ENCODE measurements at places on chromosomes 1 and 21.

- DNase-seq: no peak
These were observed 95.6 kb downstream of the OLFML2B start for GRCh38 chr1:161928056-161928455.

GRCh38 chr1:184425449-184426277 is 38.8 kb downstream of the C1orf21 start:
- no peak for DNase-seq

GRCh38 chr1:199784138-199784895 is 243.2 kb upstream of the NR5A2 start:
- DNase-seq: no peak

GRCh38 chr1:84442256-84442655 is 36.8 kb upstream of the RPF1 start:
- no peak for DNase-seq

DNA sequence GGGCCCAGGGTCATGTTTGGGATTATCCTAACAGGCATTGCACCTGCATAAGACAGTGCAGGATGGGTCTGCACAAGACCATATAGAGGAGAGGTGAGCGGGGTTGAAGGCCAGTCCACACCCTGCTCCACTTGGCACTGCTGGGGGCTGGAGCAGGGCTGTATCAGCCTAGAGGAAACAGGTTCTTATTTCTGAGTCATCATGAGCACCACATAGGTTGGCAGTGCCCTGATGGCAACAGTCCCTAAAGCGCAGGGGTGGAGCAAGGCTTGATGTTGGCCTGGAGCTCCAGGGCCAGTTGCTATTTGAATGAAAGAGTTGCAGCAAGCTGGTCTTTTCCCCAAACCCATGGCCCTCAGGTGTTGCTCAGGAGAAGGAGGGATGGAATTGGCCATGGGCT is 29.8 kb upstream of the BMP8B start:
- DNase-seq: no peak

DNA sequence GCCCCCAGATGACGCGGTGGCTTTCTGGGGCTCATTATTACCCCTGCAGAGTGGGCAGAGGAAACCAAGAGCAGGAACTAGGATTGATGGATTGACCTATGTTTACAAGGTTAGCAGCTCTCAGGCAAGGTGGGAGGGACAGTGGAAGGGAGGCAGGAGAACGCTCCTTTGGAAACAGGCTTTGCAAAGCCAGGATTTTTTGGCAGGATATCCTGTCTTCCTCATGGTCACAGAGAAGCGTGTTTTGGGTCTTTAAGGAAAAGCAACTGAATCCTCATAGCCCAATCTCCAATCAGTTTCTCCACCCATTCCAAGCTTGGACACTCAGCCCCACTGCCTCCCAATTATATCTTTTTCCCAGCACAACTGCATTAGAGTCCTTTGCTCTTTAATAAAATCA is 105.6 kb upstream of the SOD1 start:
- no peak for DNase-seq

DNA sequence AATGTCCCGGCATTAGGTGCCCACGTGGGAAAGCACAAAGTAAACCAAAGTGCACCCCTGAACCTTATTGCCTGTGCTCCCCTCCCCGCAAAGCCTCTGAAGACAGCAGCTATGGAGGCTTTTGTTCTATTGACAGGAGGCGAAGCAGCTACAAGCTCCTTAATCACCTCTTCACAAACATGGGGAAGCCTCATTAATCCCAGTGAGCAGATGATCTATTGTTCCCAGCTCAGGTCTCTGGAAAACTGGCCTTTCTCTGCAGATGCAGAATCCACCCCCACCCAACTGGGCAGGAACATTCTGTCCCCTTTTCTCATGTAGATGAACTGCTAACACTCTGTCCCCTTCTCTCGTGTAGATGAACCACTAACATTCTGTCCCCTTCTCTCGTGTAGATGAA is 190.5 kb upstream of the CSF3R start:
- no peak for DNase-seq

GRCh38 chr1:96234299-96234698 is 487.3 kb upstream of the PTBP2 start:
- DNase-seq: no peak

- DNase-seq: no peak
These were observed 99.7 kb downstream of the NFIA start for GRCh38 chr1:61182049-61182448.

- DNase-seq: no peak
These were observed 98.7 kb downstream of the WDR4 start for GRCh38 chr21:42780617-42781016.

DNA sequence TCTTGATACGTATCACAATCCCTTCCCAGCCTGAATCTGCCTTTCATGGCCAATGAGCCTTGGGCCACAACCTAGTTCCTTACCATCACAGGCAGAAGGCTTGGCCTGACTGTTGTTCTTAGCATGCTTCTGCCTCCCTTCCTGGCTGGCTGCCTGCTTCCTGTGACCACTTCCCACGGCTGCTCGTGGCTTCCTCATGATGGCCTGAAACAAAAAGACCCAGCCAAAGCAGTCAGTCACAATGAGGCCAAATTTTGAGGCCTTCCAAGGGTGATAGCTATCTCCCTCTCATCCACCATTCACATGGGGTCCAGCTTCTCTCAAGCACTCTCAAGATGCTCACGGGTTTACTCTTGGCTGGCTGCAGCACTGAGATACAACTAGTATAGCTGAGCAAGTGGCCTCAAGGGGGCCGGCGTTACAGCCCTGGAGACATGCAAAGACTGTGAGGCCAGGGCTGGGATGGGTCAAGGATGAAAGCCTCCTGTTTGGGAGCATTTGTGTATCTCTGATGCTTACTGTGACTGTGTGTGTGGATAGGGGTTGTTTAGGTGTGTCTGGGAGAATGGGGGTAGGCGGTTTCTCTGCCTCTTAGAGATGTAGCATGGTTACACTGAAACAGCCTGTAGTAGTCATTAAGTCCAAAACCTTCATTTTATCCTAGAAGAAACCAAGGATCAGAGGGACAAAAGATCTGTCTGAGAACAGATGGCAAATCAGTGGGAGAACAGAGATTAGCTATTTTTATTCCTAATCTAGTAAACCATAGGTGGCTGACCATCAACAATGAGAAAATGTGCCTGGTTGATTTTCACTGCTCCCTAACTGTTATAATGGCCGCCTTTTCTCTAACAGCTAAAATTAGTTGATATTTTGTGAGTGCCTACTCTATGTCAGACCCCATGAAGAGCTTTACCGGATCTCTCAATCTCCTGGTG is 5.4 kb upstream of the TOE1 start:
- no peak for DNase-seq

DNA sequence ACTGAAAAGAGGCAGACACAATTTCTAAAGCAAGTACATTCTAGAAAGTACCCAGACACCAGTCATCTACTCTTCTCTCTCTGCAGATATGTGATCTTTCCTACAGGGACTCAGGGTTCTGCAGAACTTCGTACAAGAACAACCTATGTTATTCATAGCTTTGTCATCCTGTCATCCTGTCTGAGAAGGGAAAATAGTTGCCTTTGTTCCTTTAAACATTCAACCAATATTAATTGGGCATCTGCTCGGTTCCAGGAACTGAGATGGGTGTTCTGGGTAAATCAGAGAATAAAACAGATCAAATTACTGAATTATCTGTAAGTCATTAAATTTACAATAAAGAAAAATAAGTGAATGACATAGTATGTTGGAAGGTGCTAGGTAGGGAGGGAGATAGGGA is 504.9 kb downstream of the MATN1 start:
- no peak for DNase-seq

DNA sequence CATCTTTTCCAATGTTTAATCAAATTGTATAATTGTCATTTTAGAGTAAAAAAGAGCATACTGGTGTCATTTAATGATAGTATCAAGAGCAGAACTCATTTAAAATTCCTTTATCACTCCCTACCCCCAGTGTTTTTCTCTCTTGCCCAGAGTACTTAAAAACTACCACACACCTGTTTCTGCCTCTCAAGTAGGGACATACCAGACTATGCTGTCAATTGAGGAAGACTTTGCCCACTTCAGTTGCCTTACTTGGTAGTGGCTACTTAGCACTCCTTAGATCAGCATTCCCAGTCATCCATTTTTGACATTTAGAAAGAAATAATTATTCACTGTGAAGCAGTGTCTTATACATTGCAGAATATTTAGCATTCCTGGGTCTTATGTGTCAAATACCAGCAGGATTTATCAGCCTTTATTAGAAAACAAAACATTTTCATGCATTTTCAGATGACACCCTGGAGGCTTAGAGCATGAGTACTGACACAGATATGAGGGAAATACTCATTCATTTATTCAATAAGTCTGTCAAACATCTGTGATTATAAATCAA is 127.5 kb upstream of the RGS1 start:
- DNase-seq: no peak

GRCh38 chr1:61082311-61083012 is at the start of gene NFIA:
Gene NFIA, plus strand, starts transcription at chr1:61082561.
- DNase-seq: no peak

- DNase-seq: no peak
These were observed 30.7 kb downstream of the PTPN14 start for GRCh38 chr1:214520544-214521165.

GRCh38 chr1:26557008-26557407 is 27.4 kb downstream of the RPS6KA1 start:
- no peak for DNase-seq

- DNase-seq: no peak
These were observed 408.0 kb downstream of the DISC1 start for GRCh38 chr1:232034556-232034955.

- DNase-seq: no peak
These were observed 281.9 kb upstream of the C1orf105 start for GRCh38 chr1:172138634-172139033.

DNA sequence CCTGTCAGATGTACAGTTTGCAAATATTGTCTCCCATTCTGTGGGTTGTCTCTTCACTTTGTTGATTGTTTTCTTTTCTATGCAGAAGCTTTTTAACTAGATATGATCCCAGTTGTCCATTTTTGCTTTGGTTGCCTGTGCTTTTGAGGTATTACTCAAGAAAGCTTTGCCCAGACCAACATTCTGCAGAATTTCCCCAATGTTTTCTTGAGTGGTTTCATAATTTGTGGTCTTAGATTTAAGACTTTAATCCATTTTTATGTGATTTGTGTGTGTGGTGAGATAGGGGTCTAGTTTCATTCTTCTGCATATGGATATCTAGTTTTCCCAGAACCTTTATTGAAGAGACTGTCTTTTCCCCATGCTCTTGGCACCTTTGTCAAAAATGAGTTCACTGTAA is 116.9 kb downstream of the DUSP10 start:
- DNase-seq: no peak

GRCh38 chr1:228107636-228108035 is 1.5 kb downstream of the MRPL55 start:
- no peak for DNase-seq

- DNase-seq: no peak
These were observed 36.9 kb downstream of the UMODL1 start for GRCh38 chr21:42107881-42108553.

DNA sequence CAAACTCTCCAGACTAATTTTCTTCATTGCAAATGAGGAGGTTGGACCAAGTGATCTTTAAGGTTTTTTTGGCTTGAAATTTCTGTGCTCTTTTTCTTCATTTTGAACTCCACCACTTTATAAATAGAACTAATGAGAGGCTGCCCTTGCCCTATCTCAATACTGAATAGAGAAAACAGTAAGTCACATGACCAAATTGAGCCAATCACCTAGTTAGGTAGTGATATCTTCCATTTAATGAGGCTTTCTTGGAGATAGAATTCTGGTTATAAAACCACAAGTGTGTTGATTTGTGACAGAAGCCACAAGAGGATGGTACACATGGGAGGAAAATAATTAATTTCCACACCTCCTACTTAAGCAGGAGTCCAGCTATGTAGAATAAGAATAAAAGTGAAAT is 263.4 kb upstream of the SNX7 start:
- DNase-seq: no peak

GRCh38 chr1:94863297-94863911 is 43.2 kb downstream of the SLC44A3 start:
- no peak for DNase-seq

- DNase-seq: no peak
These were observed 73.6 kb downstream of the JMJD4 start for GRCh38 chr1:227661495-227661894.

DNA sequence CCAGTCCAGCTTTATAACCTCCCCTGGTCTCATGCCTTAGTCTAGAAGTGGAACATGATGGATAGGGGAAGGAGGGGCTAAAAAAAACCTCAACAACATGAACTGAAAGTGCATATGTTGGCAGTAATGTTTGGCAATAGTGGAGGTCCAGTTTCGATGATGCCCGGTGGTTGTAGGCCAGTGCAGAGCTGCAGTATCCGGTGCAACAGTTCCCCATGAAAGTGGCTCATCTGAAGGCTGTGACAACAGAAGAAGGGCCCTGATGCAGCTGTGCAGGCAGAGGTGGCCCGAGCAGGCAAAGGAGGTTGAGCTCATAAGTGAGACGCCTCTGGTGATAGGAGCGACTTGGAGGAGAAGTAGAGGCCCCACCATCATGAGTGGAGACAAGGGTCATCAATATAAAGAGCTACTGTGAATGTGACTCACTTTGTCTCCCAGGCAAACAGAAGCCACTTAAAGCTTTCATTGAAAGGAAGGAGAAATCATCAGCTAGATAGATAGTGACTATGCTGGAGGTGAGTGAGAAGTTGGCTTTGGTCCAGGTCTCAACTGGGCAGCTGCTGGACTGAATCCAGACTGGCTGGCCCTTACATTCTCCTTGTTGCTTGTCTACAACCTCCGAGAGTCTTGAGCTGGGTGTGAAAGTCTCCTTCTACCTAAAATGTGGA is 10.2 kb upstream of the CREG1 start:
- DNase-seq: no peak

- no peak for DNase-seq
These were observed 60.1 kb upstream of the ECE1 start for GRCh38 chr1:21350202-21350885.

DNA sequence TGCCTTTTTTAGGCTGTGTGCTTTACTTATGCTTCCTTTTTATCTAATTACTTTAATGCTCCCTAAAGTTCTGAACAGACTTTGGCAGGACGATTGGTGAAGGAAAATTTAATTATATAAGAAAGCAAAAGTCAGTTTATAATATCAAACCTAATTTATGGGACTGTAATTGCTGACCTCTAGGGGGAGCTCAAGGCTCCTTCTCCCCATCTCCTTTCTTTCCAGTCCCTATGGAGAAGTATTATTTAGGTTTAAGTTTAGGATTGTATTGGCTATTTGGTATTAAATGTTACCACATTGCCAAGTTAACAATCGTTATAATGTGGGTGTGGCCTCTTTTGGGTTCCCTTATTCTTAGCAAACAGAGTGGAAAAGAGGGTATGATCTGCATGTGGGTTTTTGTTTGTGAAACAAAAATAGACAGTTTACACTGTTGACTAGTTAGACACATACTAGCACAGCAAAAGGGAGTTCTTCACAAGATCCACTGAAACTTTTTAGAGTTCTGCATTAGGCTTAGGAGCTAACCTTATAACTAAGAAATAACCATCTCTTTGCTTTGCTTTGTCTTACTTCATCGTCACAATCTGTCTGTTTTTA is 48.2 kb upstream of the TNFSF4 start:
- DNase-seq: no peak

DNA sequence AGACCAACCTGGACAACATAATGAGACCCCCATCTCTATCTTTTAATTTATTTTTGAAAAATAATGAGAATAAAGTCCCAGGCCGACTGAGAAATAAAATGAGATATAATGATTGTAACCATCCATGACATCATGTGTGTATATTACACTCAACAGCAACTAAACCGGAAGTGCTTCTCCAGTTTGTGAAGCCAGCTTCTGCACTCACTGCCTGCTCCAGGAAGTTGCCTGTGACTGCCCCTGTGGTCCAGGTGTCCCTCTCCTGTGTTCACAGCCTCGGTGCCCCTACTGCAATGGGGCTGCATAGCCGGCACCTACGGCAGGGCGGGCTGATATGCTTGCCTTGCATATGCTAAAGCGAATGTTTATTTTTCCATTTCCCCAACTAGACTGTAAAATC is 68.3 kb downstream of the SSBP3 start:
- DNase-seq: no peak

- DNase-seq: no peak
These were observed 33.7 kb downstream of the PTGFRN start for GRCh38 chr1:116943438-116943837.

All from cortex of kidney (tissue), 1 donor.